ENCODE measurements at places on chromosomes 4 and X. TPM values are rescaled to one million over a fixed set of nuclear protein-coding genes. Genes with fewer than 3 reads are reported as not detected.

DNA sequence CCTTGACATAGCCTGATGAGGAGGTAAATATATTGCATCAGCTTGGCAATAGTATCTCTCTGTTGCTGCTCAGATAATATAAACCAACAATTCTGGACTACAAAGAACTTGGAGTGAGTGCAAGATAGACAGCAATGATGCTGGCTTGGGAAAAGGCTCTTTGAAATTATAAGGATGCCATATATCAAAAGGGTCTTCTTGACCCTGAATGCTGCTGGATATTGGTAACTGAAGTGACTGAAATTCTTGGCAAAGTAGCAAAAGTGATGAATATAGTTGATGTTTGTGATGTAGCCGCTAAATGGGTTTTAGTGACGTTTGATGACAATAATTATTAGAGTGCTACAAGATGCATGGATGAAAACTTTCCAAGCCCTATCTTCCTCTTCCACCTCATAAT, 1391.6 kb downstream of the ADGRL3 start:
- DNase-seq: no peak

DNA sequence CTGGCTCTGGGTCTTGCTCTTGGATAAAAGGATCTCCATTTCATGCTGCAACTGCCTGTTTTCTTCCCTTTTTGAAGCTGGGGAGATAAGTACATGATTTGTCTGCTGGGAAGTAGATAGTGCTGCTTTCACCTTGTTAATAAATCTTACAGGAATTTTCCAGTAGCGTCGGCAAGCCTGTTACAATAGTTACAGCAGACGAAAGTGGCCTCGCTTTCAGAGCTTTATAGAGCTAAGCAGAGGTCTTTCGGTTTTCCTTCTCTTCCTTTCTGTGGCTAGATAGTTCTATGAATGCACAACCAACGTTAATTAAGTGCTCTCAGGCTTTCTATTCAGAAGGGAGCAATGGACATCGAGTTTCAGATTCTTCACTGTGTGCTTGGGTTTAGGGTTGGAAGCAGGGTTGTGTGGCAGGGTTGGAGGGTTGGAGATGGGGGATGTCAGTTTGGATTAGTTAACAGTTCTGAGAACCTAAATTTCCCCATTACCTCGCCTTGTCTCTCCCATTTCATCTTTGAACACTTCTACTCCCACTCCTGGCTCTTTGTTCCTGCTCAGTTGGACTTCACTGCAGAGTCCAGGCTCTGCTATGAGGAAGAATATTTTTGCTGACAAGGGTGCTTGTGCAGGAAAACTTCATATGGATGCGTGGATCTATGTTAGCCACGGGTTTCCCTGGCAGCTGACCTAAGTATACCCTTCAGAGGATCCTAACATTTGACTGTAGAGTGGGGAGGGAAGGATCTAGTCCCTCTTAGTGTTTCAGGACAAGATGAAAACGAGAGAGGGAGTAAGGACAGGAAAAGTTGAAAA, 237.9 kb downstream of the ARHGAP10 start:
- no peak for DNase-seq

GRCh38 chr4:139754938-139755337, 89.3 kb downstream of the MGST2 start:
- no peak for DNase-seq

DNA sequence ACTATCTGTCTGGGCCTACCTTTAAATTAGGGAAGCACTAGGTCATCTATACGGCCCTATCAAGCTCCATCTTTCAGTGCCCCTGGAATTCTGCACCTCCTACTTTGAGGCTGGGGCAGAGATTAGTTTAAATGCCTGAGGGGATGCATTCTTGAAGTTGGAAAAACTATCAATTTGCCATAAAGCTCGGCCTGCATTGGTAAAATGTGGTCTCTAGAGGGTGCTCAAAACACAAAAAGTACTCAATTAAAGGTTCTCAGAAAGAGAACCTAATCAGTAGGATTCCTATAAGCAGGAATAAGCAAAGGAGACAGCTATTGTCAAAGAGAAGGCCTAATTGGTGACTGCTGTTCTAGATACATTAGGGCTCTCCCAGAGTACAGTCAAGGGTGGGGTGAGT, 111.7 kb downstream of the AMER1 start:
- DNase-seq: no peak

DNA sequence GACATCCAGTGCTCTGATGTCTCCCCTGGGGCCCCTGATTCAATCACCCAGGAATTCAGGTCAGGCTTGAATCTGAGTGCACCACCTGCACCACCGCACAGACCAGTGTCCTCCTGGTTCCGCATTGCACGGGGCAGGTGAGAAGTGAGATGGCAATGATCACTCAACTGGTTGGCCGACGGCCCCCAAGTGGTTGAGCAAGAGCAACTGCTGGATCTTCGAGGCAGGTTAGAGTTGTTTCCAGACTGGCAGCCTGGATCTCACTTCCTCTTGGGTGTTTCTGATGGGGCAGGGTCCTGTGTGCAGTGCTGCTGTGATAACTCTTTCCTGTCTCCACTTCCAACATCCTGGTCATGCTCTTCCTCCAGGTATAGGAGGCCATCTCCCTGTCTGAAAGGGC, 50.4 kb downstream of the C4orf50 start:
- DNase-seq: no peak

Gene ATP2B3
- polyA plus RNA-seq: 0.32 TPM
